ENCODE measurements at places on chromosomes 1 and 21. TPM values are rescaled to one million over a fixed set of nuclear protein-coding genes. Genes with fewer than 3 reads are reported as not detected.

Gene CCDC17
- 0.62 TPM for polyA plus RNA-seq

Gene RGS4
- polyA plus RNA-seq = 1.2 TPM

Gene SLC26A9
- polyA plus RNA-seq = 3.3 TPM

Gene TDRD5
- polyA plus RNA-seq = not detected

DNA sequence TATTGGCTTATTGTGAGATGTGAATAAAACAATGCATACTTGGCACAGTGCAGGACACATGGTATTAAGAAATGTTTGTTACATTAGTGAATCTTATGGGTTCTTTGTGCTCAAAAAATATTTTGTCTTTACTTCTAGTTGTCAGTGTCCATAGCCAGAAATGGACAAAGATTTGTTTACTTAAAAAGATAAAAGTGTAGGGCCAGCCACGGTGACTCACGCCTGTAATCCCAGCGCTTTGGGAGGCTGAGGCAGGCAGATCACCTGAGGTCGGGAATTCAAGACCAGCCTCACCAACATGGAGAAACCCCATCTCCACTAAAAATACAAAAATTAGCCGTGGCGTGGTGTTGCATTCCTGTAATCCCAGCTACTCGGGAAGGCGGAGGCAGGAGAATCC lies 654.6 kb upstream of the NEGR1 start:
- no peaks in the 10 kb centered on the region for H3K4me1 ChIP-seq
- no peaks in the 10 kb centered on the region for H3K36me3 ChIP-seq
- H3K4me3 ChIP-seq = no peak overlapping the region
- H3K27ac ChIP-seq = no peak overlapping the region
- no peak for DNase-seq

- no peaks in the 10 kb centered on the region for H3K27me3 ChIP-seq
- H3K27ac ChIP-seq = no peak overlapping the region
- no peaks in the 10 kb centered on the region for H3K36me3 ChIP-seq
- no peaks in the 10 kb centered on the region for H3K4me1 ChIP-seq
- DNase-seq = no peak
These were observed 7.8 kb downstream of the KCNJ10 start for GRCh38 chr1:160062230-160062532.
